ENCODE measurements at places on chromosomes 16 and 17. TPM values are rescaled to one million over a fixed set of nuclear protein-coding genes. Genes with fewer than 3 reads are reported as not detected.

DNA sequence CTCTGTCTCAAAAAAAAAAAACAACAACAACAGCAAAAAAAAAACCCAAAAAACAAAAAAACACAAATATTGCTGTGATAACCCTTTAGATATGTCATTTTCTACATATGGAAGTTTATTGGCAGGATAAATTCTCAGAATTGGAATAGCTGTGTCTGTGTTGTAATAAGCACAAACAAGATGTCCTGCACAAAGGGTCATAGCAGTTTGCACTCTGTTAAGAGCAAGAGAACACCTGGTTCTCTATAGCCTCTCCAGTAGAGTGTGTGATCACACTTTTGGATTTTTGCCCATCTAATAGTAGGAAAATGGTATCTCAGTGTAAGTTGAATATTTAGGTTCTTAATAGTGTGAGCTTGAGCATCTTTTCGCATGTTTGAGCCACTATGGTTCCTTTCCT, 60.4 kb downstream of the USP43 start:
- no peak overlapping the region for H3K27ac ChIP-seq
- H3K27me3 ChIP-seq = no peaks in the 10 kb centered on the region
- DNase-seq = no peak
- no peaks in the 10 kb centered on the region for H3K4me1 ChIP-seq
- no peak overlapping the region for H3K4me3 ChIP-seq

GRCh38 chr17:19915245-19915978, 47.7 kb upstream of the ULK2 start:
- no peaks in the 10 kb centered on the region for H3K4me1 ChIP-seq
- no peak overlapping the region for H3K4me3 ChIP-seq
- H3K27me3 ChIP-seq = no peaks in the 10 kb centered on the region
- DNase-seq = no peak
- H3K27ac ChIP-seq = no peak overlapping the region
- H3K36me3 ChIP-seq = no peaks in the 10 kb centered on the region

OR4D1 gene
- not detected for total RNA-seq

DNA sequence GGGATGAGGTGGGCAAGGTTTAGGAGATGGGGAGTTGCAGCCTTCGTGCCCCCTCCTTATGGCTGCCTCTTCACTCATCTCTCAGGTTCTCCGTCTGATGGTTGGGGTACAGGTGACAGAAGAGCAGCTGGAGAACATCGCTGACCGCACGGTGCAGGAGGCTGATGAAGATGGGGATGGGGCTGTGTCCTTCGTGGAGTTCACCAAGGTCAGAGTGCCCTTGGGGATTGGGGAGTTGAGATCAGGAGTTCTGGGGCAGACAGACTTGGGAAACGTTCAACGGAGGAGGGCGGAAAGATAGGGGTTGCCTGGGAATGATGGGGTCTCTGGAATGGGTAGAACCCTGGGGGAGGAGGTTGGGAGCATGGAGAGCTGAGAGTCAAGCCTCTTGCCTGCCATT, 2.3 kb downstream of the CHP2 start:
- peaks cover 6% of the 10 kb centered on the region for H3K36me3 ChIP-seq
- no peaks in the 10 kb centered on the region for H3K27me3 ChIP-seq
- no peaks in the 10 kb centered on the region for H3K4me1 ChIP-seq
- H3K27ac ChIP-seq = peak overlapping the region; percentile 89
- peak overlapping the region; percentile 69 for H3K4me3 ChIP-seq

IL32 gene
- total RNA-seq = 599 TPM

DNA sequence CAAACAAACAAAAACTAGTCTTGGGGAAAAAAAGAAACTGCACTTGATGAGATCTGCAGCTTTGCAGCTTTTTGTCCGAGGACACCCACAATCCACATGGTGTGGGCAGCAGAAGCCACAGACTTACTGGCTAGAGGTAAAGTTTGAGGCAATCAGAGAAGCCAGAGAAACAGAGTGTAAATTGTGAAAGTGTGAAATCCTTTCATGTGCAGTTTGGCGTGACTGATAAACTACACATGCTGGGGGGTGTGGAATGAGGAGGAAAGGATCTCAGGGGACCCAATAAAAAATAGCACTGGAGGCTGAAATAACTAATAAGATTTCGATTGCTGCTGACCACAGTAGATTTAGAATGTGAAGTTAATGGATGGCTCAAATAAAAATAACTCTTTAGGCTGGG, 42.4 kb upstream of the HOXB13 start:
- DNase-seq = no peak
- H3K27ac ChIP-seq = no peak overlapping the region
- no peaks in the 10 kb centered on the region for H3K27me3 ChIP-seq
- no peaks in the 10 kb centered on the region for H3K4me1 ChIP-seq

DNA sequence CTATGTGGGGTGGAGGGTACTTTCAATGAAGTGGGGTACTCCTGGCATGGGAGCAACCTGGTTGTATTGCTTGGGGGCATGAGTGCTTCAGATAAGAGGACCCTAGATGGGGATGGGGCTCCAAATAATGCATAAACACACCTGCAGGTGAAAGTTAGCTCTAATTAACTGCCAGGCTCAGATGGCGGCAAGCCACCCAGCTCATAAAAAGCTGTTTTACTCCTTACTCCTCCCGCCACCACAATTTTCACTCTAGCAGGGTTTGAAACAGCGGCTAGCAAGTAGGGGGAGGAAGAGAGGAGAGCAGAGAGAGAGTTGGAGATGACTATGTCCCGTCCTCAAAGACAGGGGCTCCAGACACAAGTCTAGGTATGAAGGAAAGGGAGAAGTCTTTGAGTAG, 117.7 kb upstream of the WSCD1 start:
- H3K27ac ChIP-seq = no peak overlapping the region
- no peaks in the 10 kb centered on the region for H3K4me1 ChIP-seq
- no peaks in the 10 kb centered on the region for H3K27me3 ChIP-seq
- H3K36me3 ChIP-seq = no peaks in the 10 kb centered on the region

DNA sequence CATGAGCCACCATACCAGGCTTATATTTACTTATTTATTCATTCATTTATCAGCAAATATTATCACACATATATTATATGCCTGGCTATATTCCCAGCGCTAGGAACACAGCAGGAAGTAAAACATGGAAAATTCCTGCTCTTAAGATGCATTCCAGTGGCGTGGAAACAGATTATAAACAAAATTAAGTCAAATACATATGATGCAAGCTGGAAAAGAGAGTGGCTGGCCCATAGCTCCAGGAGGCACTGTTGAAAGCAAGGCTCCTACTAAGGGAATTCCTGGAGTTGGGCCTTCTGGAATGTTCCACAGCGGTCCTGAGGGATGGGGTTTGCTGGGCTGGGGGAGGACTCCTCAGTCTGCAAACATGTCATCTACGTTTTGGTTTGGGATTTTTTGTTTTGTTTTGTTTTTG, 18.4 kb downstream of the ADCY9 start:
- peak; percentile 24 for DNase-seq
- no peak overlapping the region for H3K27ac ChIP-seq
- H3K4me1 ChIP-seq = no peaks in the 10 kb centered on the region
- no peaks in the 10 kb centered on the region for H3K36me3 ChIP-seq

SAMD14 gene
- 0.54 TPM for total RNA-seq

GRCh38 chr17:46024590-46024989, 25.5 kb downstream of the STH start:
- no peak for DNase-seq
- H3K4me3 ChIP-seq = no peak overlapping the region
- H3K27me3 ChIP-seq = no peaks in the 10 kb centered on the region
- no peaks in the 10 kb centered on the region for H3K36me3 ChIP-seq
- H3K4me1 ChIP-seq = no peaks in the 10 kb centered on the region

All from Peyer's patch (tissue), 4 donors.